ENCODE measurements at places on chromosomes 7 and 10. TPM values are rescaled to one million over a fixed set of nuclear protein-coding genes. Genes with fewer than 3 reads are reported as not detected.

Gene PAPOLB
- total RNA-seq, result under 0.01 TPM

Gene UPP1
- total RNA-seq, result 2,093 TPM

Gene SHOC2
- 52.3 TPM for total RNA-seq

Gene EPHA1
- 53.9 TPM for total RNA-seq

Gene GPER1
- 0.21 TPM for total RNA-seq

Gene SSC4D
- 1.0 TPM for total RNA-seq

Gene CTAGE6
- total RNA-seq, result not detected

Gene CH25H
- 0.21 TPM for total RNA-seq

Gene CCDC146
- 6.8 TPM for total RNA-seq

Gene GARIN1A
- total RNA-seq, result 0.78 TPM

Gene CEP55
- 1.0 TPM for total RNA-seq

Gene ZNF365
- total RNA-seq, result 5.5 TPM

Gene ELN
- 0.14 TPM for total RNA-seq

Gene GJC3
- total RNA-seq, result not detected

Gene CALML5
- total RNA-seq, result 2.3 TPM

Gene CDNF
- 1.2 TPM for total RNA-seq

Gene RABGEF1
- 41.9 TPM for total RNA-seq

Gene NPFFR1
- total RNA-seq, result not detected

Gene HMX2
- total RNA-seq, result not detected

Gene SFRP4
- not detected for total RNA-seq

Gene CRYGN
- total RNA-seq, result 0.14 TPM

Gene CALML3
- 9.2 TPM for total RNA-seq

Gene HIPK2
- total RNA-seq, result 39.1 TPM

Gene WIPF3
- 0.21 TPM for total RNA-seq

Gene OPTN
- total RNA-seq, result 190 TPM

Gene CHRM2
- total RNA-seq, result not detected

Gene NAT16
- total RNA-seq, result not detected

Gene IKZF1
- not detected for total RNA-seq

Gene MMD2
- not detected for total RNA-seq

Gene TAS2R3
- total RNA-seq, result 1.0 TPM

Gene PHTF2
- total RNA-seq, result 10.6 TPM

Gene IRF5
- 12.4 TPM for total RNA-seq

Gene TMEM60
- total RNA-seq, result 10.6 TPM

Gene PVRIG
- total RNA-seq, result not detected

Gene NXPH1
- not detected for total RNA-seq

Gene SPDYE2
- total RNA-seq, result not detected

Gene IGFBP3
- total RNA-seq, result 26.1 TPM

Gene GPR26
- total RNA-seq, result under 0.01 TPM

Gene CDC14C
- total RNA-seq, result 0.07 TPM

Gene PLCE1
- total RNA-seq, result under 0.01 TPM

Gene COL1A2
- total RNA-seq, result 0.34 TPM

Gene FAM241B
- 4.1 TPM for total RNA-seq

Gene NPC1L1
- under 0.01 TPM for total RNA-seq

Gene FGL2
- 0.34 TPM for total RNA-seq

Gene AQP1
- total RNA-seq, result 0.14 TPM

Gene TMEM176A
- total RNA-seq, result not detected

Gene FAM25G
- total RNA-seq, result not detected

Gene BAIAP2L1
- total RNA-seq, result 20.8 TPM

Gene IL6
- total RNA-seq, result 3.1 TPM

Gene GALNT17
- total RNA-seq, result not detected

Gene TAS2R41
- not detected for total RNA-seq

Gene TMEM243
- 19.8 TPM for total RNA-seq

Gene GNGT1
- total RNA-seq, result not detected

Gene MYPN
- not detected for total RNA-seq

Gene C10orf62
- total RNA-seq, result not detected

Measured in nasal cavity respiratory epithelium epithelial cell of viscerocranial mucosa (primary cell).